ENCODE measurements at places on chromosomes 16 and 17.

DNA sequence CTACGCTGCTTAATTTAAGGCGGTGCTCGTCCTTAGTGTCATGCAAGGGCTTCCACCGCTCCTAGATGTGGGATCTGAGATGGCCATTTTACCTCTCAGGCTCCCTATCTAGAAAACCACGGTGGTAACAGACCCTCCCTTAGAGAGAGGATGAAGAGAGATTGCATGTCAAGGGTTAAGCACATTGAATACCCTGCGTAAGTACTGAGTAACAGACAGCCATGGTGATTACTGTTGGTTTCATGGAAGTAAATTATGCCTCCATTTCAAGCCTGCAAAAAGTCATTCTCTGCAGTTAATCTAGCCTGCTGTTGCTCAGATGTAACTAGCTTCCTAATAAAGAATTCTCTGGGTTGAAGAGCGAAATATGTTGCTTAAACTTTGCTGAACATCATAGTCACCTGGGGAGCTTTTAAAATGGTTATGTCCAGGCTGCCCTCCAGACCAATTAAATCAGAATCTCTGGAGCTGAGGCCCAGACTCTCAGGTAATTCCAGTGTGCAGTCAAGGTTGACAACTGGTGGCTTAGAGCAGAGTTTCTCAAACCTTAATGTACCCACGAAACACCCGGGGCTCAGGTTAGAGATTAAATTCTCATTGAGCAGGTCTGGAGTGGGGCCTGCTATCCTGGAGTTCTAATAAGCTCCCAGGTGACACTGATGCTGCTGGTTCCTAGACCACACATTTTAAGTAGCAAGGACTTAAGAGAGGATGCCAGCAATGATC lies 167.1 kb downstream of the SNX29 start:
- DNase-seq = no peak

GRCh38 chr16:80851831-80852230 lies 47.4 kb upstream of the CDYL2 start:
- DNase-seq = no peak

DNA sequence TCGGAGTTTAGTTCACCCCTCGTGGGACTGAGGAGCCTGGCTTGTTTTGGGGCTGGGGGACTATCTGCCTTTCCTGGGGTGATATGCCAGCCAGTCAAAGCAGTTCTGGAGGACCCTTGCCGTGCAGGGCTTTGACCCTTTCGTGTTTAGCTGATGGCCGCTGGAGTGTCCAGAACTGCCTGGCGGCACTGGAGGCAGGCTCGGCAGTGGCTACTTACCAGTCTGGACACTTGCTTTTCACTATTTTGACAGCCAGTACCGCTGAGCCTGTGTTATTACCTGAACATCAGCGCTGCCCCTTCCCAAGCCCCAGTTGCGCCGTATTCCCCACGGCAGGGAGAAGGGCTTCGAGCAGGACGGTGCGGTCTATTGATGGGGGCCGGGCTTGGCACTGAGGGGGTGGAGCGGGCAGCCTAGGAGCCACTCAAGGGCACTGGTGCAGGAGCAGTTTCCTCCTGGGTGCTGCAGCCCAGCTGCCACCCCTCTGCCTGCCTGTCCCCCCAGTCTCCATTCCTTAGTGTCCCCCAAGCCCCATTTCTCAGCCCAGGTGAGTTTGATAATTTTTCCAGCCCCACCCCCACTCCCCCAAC lies 18.6 kb downstream of the CCDC92B start:
- DNase-seq = no peak

- no peak for DNase-seq
These were observed 3.7 kb downstream of the CCNF start for GRCh38 chr16:2432801-2433505.

Measured in urinary bladder (tissue), 4 donors.